ENCODE measurements at places on chromosomes 11 and 22.

DNA sequence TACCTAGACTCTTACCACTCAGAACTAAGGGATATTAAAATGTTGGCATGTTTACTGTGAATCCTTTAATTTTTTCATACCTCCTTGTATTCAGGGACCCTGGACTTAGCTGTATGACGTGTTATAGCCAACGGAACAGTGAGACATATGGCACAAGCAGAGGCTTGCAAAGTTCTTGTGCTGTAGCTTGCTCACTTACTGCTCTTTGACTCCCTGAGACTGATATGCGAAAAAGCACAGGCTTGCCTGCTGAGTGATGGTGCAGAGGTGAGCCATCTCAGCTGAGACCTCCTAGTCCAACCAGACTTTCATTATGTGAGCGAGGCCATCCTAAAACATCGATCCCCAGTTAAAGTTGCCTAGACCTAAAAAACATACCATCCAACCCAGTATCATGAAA is 811.0 kb downstream of the METTL15 start:
- no peak for DNase-seq

GRCh38 chr22:47607486-47607885 is 845.0 kb downstream of the TBC1D22A start:
- DNase-seq = no peak

DNA sequence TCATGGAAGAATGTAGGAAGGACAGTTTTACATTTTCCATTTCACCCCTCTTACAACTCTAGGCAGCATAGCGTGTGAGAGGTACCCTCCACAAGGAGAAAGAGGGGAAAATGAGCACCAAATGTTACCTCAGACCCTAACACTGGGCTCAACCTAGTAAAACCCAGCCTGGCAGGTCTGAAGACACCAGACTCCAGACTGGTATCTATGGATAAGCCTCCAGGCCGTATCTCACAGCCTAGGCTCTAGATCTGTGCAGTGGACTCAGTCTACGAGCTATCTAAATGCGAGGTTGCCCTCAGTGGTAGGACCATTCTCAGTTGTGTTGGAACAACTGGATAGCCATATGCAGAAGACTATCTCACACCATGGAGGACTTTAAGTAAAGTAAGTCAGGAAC is 10.5 kb downstream of the TRIM5 start:
- DNase-seq = no peak

- DNase-seq = no peak
Observed at GRCh38 chr22:41906822-41907221, 8.1 kb downstream of the SHISA8 start.

- no peak for DNase-seq
Observed at GRCh38 chr11:5467527-5467926, 18.4 kb downstream of the OR51I2 start.

GRCh38 chr11:64123679-64124078 is 42.2 kb downstream of the MACROD1 start:
- no peak for DNase-seq

DNA sequence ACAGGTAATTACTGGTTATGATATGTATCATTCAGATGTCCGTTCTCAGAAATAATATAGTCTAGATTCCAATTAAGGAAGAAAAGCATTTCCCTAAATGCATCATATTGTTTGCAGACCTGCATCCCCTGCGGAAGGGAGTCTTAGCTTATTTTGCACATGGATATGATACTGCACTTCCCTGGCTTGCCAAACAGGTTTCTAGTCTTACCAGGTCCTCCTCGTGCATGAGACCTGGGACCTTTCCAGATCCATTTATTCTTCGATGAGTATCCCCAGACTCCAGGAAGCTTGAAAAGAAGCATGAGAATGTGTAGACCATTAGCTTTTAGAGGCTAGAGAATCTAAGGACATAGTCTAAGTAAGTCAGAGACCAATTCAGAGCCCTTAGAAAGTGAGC is 30.6 kb downstream of the CYB5R2 start:
- DNase-seq = no peak

GRCh38 chr11:75697906-75698581 is 19.6 kb upstream of the MOGAT2 start:
- DNase-seq = no peak

GRCh38 chr11:42802201-42802899 is 509.4 kb upstream of the API5 start:
- DNase-seq = no peak

GRCh38 chr11:68436985-68437926 is 23.3 kb upstream of the PPP6R3 start:
- DNase-seq = peak; percentile 83

DNA sequence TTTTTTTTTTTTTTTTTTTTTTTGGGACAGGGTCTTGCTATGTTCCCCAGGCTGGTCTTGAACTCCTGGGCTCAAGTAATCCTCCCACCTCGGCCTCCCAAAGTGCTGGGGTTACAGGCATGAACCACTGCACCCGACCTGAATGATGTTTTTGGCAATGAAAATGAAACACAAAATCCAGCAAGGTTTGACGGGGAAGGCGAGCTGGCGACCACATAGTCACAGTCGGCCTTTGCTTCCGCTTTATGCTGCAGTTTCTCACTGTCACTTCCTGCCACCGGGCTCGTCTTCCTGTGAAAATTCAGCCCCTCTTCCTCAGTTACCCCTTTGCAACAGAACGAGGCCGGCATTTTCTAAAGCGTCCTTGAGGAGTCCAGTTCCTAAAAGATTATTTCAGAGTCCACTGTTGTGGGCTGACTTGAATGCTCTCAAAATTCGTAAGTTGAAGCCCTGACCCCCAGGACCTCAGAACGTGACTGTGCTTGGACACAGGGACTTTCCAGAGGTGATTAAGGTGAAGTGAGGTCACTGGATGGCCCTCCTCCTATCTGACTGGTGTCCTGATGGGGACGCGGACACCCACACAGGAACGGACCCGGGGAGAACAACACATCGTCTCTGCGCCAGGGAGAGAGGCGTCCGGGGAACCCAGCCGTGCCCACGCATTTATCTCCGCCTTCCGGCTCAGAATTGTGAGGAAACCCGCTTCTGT is 2.9 kb upstream of the BID start:
- no peak for DNase-seq

DNA sequence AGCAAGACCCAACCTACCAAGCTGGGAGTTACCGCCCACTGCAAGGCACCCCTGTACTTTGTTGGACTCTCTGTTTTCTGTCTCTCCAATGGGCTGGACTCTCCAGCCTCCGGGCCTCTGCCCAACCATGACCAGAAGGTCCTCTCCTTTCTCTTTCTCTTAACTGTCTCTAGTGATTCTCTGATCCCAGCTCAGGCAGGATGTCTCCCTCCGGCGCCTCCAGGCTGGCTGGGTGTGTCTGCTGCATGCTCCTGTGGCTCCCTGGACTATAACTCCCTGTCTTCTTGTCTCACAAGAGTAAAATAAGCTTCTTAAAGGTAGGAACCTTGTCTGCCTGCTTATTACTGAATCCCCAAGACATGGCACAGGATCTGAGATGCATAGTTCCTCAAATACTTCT is 36.3 kb downstream of the TIMP3 start:
- no peak for DNase-seq

- no peak for DNase-seq
Observed at GRCh38 chr11:70307176-70307575, 36.7 kb downstream of the PPFIA1 start.

GRCh38 chr11:30775233-30775522 is 189.0 kb upstream of the MPPED2 start:
- no peak for DNase-seq

GRCh38 chr22:30863081-30863833 is 105.3 kb downstream of the MORC2 start:
- no peak for DNase-seq

GRCh38 chr11:111733611-111734088 is 32.5 kb downstream of the PPP2R1B start:
- DNase-seq = no peak

DNA sequence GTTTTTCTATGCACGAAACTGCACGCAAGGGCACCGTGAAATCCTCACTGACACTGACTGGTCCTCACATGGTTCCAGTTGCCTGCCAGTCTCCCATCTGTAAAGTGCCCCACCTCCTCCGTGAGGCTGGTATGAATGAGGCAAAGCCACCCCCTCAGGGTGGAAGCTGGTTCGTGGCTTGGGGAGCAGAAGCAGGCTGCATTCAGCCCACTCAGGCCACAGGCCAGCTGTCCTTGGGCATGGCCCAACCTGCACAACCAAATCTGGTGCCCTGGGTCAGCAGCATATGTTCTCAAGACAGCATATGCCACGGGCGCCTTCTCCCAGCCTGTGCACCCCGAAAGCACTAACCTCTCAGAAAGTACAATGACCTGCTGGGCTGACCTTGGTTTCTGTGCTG is 29.3 kb downstream of the SERPINH1 start:
- DNase-seq = no peak

DNA sequence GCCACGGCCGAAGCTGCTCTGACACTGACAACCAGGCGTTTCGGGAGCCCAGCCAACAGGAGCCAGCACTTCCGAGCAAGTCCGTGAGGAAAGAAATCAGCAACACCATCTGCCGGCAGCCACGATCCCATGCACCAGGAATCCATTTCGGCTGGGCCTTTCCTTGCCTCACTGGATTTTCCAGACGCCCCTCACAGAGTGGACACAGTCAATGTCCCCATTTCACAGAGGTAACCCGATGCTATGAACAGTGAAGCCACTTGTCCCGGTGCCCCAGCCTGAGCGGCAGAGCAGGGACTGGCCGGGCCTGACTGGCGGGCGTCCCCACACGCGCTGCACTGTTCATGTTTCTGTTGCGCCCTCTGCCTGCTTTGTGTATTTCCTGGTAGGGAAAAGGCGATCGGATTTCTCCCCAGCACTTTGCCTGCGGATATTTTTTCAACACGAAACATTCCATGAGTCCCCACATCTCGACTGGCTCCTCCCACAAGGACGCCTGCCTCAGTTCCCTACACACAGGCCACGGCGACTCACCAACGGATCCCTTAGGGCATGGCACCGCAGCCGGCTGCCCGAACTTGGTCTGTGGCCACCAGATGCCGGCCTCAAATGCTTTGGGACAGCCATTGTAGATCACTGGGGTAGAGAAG is 55.3 kb downstream of the TRMU start:
- DNase-seq = peak; percentile 54

- DNase-seq = peak; percentile 42
Observed at GRCh38 chr11:102144357-102145355, 34.4 kb downstream of the YAP1 start.

- no peak for DNase-seq
Observed at GRCh38 chr11:58596621-58597020, 17.8 kb downstream of the ZFP91 start.

GRCh38 chr11:2273771-2274170 is 3.4 kb upstream of the ASCL2 start:
- no peak for DNase-seq

DNA sequence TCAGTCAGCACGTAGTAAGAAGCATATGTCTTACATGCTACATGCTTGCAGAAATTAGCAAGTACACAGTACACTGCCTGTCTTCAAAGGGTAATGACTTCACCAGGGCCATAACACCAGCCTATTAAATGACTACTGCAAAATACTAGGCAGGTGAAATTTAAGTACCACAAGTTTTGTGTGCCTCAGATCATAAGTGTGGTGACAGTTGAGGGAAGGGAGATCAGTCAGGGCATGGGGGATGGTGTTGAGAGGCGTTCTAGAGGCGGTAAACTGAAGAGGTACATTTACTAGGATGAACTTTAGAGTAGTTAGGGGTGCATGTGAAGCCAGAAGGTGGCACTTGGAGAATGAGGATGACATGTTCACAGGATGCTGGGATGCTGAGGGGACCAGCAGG is 22.0 kb downstream of the AMOTL1 start:
- no peak for DNase-seq

- no peak for DNase-seq
Observed at GRCh38 chr22:23393721-23394320, 186.3 kb downstream of the IGLL1 start.

GRCh38 chr22:26320447-26320846 is 108.6 kb upstream of the ASPHD2 start:
- no peak for DNase-seq

DNA sequence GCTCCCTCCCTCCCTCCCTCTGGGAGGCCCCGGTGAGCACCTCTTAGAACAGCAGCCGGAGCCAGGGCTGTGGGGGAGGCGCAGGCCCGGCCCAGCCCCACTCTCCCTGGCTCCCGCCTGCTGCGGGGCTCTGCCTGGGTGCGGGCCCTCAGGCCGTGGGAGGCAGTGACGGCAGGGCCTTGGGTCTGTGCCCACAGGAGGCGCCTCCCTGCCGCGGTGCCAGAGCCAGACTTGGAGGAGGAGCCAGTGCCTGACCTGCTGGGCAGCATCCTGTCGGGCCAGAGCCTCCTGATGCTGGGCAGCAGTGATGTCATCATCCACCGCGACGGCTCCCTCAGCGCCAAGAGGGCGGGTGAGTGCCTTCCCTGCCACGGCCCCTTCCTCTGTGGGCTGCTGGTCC is 9.5 kb downstream of the IRF7 start:
- DNase-seq = no peak

DNA sequence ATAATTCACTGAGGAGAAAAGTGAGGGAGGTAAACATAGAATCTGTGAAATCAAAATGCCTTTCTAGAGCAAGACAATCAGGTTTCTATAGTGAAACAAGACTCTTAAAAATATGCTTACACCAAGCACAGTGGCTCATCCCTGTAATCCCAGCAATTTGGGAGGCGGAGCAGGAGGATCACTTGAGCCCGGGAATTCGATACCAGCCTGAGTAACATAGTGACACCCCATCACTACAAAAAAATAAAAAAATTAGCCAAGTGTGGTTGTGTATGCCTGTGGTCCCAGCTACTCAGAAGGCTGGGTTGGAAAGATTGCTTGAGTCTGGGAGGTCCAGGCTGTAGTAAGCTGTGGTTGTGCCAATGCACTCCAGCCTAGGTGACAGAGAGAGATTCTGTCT is 43.2 kb upstream of the ME3 start:
- no peak for DNase-seq

DNA sequence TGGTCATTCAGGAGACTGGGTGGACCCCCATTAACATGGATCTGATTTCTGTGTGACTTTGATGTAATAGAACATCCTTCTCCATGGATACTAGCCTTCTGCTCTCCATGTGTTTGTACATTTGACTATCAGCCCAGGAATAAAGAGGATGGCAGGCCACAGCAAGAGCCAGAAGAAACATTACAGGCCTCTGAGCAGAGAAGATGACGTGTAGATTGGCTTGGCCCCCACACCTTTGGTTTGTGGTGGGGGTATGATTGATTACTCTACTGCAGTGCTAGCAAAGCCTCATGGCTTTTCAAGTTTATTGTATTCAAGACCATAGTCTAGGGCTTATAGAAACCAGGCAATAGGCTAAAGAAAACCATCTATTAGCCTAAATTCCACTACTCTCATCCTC is 77.0 kb downstream of the GRAMD1B start:
- no peak for DNase-seq
